ENCODE measurements at places on chromosomes 1 and 21. TPM values are rescaled to one million over a fixed set of nuclear protein-coding genes. Genes with fewer than 3 reads are reported as not detected.

Gene KCNT2
- 0.07 TPM for total RNA-seq

Gene MIGA1
- total RNA-seq, result 8.7 TPM

Gene AIM2
- not detected for total RNA-seq

Gene SPRR1A
- total RNA-seq, result not detected

Gene DFFA
- 28.0 TPM for total RNA-seq

Gene MSH4
- total RNA-seq, result 0.02 TPM

Gene SPSB1
- 34.1 TPM for total RNA-seq

Gene NBPF3
- total RNA-seq, result 6.0 TPM

Gene CENPF
- total RNA-seq, result 83.9 TPM

Gene SLFNL1
- 0.02 TPM for total RNA-seq

Gene NUDT4B
- 0.58 TPM for total RNA-seq

Gene TSPEAR
- not detected for total RNA-seq

Gene NIBAN1
- 1.1 TPM for total RNA-seq

Gene KLF18
- total RNA-seq, result not detected

Gene DNASE2B
- not detected for total RNA-seq

Gene SLC9C2
- total RNA-seq, result not detected

Gene PERM1
- total RNA-seq, result 0.14 TPM

Gene S100A2
- total RNA-seq, result 26.8 TPM

Gene RCSD1
- 0.02 TPM for total RNA-seq

Gene LCE3A
- total RNA-seq, result not detected

All from A549 treated with dexamethasone at 1 μM for 4 hours (cell line).